WTC11 (cell line): ENCODE measurements at places on chromosomes 1 and 21. TPM values are rescaled to one million over a fixed set of nuclear protein-coding genes. Genes with fewer than 3 reads are reported as not detected.

The CHAF1B gene
- total RNA-seq, result 15.1 to 20.7 TPM (median 16.6 TPM) in 3 replicates

The GNG4 gene
- 38.3 to 40.9 TPM (median 40.8 TPM) in 3 replicates for total RNA-seq

The SH2D1B gene
- total RNA-seq, result not detected in 3 replicates

The CD247 gene
- total RNA-seq, result 1.0 to 1.8 TPM (median 1.8 TPM) in 3 replicates

DNA sequence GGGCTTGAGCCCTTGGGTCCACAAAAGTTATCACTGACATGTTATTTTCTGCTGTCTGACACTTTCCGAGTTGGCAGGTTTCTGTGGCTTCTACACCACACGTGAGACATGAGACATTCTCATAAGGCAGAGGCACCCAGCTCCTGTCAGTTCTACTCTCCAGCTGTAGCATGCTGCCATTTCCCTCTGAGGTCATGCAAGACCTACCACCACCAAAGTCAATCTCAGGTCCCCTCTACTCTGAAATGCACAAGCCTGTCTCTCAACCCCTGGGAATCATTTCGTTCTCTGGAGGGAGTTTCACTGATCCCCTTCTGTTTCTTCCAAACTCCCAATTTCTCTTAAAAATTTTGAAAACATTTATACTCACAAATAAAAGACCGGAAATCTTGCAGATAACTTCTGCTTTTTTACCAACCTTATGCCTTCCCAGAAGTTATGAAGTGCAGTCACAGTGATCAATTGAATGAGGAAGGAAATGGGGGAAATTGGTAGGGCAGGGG is 39.5 kb upstream of the CR2 start:
- H3K4me1 ChIP-seq, result peaks cover 3% of the 10 kb centered on the region
- H3K27me3 ChIP-seq, result no peaks in the 10 kb centered on the region; the same call in 1 of the 2 replicates
- no peak for DNase-seq
- H3K36me3 ChIP-seq, result no peaks in the 10 kb centered on the region
- H3K4me3 ChIP-seq, result no peak overlapping the region
- H3K27ac ChIP-seq, result no peak overlapping the region

DNA sequence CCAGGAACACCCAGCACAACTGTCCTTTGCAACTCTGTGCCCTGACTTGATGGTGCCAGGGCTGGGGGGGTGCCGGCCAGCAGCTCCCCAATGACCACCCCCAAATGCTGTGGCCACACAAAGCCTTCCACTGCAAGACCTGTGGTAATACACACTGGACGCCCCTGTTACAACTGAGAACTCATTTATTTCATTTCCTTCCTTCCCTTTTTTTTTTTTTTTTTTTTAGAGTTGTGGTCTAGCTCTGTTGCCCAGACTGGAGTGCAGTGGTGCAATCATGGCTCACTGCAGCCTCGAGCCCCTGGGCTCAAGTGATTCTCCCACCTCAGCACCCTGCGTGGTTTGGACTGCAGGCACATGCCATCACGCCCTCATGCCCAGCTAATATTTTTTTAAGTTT is 25.2 kb downstream of the TP73 start:
- peaks cover 24% of the 10 kb centered on the region for H3K4me1 ChIP-seq
- H3K36me3 ChIP-seq, result no peaks in the 10 kb centered on the region
- DNase-seq, result no peak
- H3K4me3 ChIP-seq, result no peak overlapping the region
- no peaks in the 10 kb centered on the region; the same call in 1 of the 2 replicates for H3K27me3 ChIP-seq

DNA sequence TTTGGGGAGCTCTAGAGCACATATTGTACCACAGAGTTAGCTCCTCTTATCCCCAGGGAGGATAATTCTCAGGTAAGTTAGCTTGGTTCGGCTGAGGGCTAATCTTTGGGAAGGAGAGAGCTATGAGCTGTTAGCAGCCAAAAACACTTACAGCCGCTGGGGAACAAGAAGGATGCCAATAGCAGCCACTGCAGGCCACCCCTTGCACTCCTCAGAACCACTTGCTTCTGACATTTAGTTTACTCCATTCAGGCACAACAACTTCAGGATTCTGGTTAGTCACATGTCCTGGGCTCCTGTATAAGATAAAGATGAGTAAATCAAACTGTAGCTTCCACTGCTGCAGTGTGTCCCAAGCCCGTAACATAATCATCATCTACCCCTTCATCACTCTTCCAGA is 212.6 kb upstream of the ADGRL2 start:
- no peak for DNase-seq
- H3K27me3 ChIP-seq, result no peaks in the 10 kb centered on the region
- H3K27ac ChIP-seq, result no peak overlapping the region

DNA sequence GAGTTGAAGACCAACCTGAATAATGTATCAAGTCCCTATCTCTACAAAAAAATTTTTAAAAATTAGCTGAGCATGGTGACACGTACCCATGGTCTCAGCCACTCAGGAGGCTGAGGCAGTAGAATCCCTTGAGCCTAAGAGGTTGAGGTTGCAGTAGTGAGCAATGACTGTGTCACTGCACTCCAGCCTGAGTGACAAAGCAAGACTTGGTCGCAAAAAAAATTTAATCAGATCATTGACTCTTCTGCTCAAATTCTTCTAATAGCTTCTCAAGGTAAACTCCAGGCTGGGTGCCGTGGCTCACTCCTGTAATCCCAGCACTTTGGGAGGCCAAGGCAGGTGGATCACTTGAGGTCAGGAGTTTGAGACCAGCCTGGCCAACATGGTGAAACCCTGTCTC is 85.9 kb upstream of the PUM1 start:
- peaks cover 14% of the 10 kb centered on the region for H3K4me1 ChIP-seq
- H3K27me3 ChIP-seq, result no peaks in the 10 kb centered on the region
- H3K27ac ChIP-seq, result no peak overlapping the region
